T-helper 17 cell (primary cell): ENCODE measurements at places on chromosomes 12 and 14.

GRCh38 chr12:64457466-64457865, 5.5 kb downstream of the TBK1 start:
- peaks cover 41% of the 10 kb centered on the region for H3K4me1 ChIP-seq
- no peaks in the 10 kb centered on the region for H3K27me3 ChIP-seq
- peak overlapping the region; percentile 99 for H3K27ac ChIP-seq
- DNase-seq: no peak
- peaks cover 4% of the 10 kb centered on the region for H3K36me3 ChIP-seq

DNA sequence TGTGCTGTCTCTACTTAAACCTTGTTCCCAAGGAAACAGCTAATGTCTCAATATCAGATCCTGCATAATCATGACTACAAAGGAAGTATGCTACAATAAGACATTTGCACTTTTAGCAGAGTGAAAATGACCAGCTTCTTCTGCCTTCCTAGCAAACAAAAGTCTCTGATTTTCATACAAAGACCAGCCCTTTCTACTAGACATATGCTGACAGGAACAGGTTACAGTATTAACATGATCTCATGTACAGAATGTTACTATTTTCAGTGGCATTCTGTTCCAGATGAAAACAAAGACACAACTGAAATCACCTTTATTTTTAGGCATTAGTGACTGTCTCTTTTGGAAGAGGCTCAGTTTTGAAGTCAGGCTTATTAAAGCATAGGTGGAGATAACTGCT, 228.6 kb downstream of the MED13L start:
- H3K27me3 ChIP-seq: no peaks in the 10 kb centered on the region
- no peak overlapping the region for H3K4me3 ChIP-seq

- H3K36me3 ChIP-seq: no peaks in the 10 kb centered on the region
- peaks cover 47% of the 10 kb centered on the region for H3K27me3 ChIP-seq
- no peak for DNase-seq
- peaks cover 4% of the 10 kb centered on the region for H3K4me1 ChIP-seq
- no peak overlapping the region for H3K4me3 ChIP-seq
- no peak overlapping the region for H3K27ac ChIP-seq
Observed at GRCh38 chr14:101473795-101474562, 87.3 kb upstream of the DIO3 start.

- no peak for DNase-seq
- H3K4me1 ChIP-seq: no peaks in the 10 kb centered on the region
- peaks cover 13% of the 10 kb centered on the region for H3K27me3 ChIP-seq
- H3K4me3 ChIP-seq: no peak overlapping the region
Observed at GRCh38 chr12:32662665-32663064, 16.4 kb upstream of the DNM1L start.

GRCh38 chr14:44494137-44494536, 12.9 kb downstream of the FSCB start:
- H3K27me3 ChIP-seq: no peaks in the 10 kb centered on the region
- H3K36me3 ChIP-seq: no peaks in the 10 kb centered on the region
- no peaks in the 10 kb centered on the region for H3K4me1 ChIP-seq
- DNase-seq: no peak

DNA sequence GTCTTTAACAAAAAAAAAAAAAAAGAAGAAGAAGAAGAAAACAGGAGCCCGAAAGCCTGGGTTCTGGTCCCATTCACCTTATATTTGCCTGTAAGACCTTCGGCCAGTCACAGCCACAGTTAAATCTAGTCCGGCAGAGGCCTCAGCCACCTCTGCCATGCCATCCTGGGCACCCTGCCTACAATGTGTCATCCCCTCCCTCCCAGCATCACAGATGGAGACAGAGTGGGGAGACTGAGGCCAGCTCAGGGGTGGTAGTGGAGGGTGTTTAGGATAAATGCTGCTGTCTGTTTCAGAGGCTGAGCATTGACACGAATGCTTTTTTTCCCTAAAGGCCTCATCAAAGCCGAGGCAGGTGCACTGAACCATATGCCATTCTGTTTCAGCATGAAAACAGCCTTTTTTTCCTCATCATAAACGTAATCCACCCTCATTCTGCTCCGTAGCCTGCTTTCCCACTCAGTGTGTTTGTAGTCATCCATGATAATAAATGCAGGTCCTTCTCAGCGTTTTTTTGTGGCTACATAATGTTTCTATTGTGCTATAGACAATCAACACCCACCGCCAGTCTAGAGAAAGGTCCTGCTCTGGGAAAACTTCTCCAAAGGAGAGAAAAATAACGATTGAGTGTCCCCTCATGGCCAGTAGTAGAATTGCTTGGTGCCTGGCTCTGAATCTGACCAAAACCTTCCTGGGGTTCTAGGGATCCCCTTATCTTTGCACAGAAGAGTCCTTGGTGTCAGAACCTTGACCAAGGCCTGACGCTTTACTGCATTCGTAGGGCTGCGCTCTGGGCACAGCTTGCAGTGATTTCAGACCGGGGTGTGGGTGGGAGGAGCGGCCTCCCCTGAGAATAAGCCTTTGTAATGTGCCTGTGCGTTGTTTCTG, 41.1 kb upstream of the TSPAN9 start:
- no peak overlapping the region for H3K4me3 ChIP-seq
- no peaks in the 10 kb centered on the region for H3K36me3 ChIP-seq
- H3K27ac ChIP-seq: peak overlapping the region; percentile 82
- DNase-seq: no peak
- peaks cover 25% of the 10 kb centered on the region for H3K27me3 ChIP-seq

- H3K36me3 ChIP-seq: peaks cover 4% of the 10 kb centered on the region
- no peak overlapping the region for H3K4me3 ChIP-seq
Observed at GRCh38 chr14:39469094-39469710, 37.0 kb upstream of the FBXO33 start.

DNA sequence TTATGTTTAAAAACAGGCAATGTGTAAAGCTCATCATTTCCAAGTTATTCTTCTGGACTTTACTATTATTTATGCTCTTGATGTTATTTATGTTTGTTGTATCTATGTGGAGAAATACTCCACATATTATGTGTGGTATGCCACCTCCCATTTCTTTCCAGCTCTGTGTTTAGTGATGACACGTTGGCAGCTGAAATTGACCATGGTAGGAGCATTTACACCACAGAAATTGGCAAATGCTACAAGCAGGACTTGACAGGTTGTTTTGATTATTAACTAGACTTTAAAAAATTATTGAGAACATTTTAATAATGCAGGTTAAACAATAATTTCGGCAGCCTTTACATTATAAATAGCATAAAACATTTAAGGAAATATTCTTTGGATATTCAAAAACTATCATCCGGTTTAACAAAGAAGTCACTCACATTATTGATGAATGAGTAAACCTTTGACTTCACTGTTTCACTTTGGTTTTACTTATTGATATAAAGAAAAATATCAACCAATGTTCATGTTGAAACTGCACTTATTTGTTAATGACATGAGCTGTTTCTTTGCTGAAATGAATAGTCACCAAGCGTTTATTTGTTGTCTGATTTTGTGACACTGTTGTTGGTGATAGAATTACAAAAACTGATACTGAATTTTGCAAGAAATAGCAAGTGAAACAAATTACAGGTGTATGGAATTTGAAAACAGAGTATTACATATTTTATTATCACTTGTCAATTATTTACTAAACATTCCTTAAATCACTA, 76.8 kb downstream of the HMGA2 start:
- H3K27ac ChIP-seq: no peak overlapping the region
- H3K4me3 ChIP-seq: no peak overlapping the region
- peaks cover 2% of the 10 kb centered on the region for H3K36me3 ChIP-seq
- H3K4me1 ChIP-seq: no peaks in the 10 kb centered on the region
- no peak for DNase-seq

- no peaks in the 10 kb centered on the region for H3K4me1 ChIP-seq
- DNase-seq: no peak
- H3K4me3 ChIP-seq: no peak overlapping the region
- no peak overlapping the region for H3K27ac ChIP-seq
- H3K36me3 ChIP-seq: no peaks in the 10 kb centered on the region
- H3K27me3 ChIP-seq: peaks cover 28% of the 10 kb centered on the region
Observed at GRCh38 chr12:7787574-7788293, 1.5 kb upstream of the NANOG start.

- peaks cover 4% of the 10 kb centered on the region for H3K4me1 ChIP-seq
- H3K36me3 ChIP-seq: peaks cover 8% of the 10 kb centered on the region
- no peak overlapping the region for H3K27ac ChIP-seq
- DNase-seq: no peak
- H3K27me3 ChIP-seq: no peaks in the 10 kb centered on the region
- H3K4me3 ChIP-seq: no peak overlapping the region
Observed at GRCh38 chr12:123522164-123522563, 11.4 kb downstream of the RILPL1 start.

DNA sequence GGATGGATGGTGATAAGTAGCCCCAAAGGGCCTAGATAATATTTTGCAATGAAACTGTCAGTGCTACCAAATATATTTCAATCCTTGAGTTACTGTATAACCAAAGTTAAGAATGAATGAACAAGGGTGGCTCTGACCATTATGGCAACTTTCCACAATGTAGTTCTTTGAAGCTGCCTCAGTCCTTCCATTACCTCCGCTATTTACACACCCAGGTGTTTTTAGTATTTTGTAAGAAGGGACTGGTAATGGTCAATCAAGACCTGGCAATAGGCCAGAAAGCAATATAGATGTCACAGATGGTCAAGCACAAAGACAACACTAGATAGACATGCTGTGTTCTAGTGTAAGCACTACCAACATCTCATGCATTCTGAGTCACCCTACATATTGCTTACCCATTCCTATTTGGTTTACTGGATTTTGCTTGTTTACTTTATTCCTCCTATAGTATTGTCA, 16.3 kb downstream of the DUSP16 start:
- peaks cover 2% of the 10 kb centered on the region for H3K36me3 ChIP-seq
- peaks cover 44% of the 10 kb centered on the region for H3K4me1 ChIP-seq
- H3K27me3 ChIP-seq: no peaks in the 10 kb centered on the region
- H3K4me3 ChIP-seq: no peak overlapping the region
- no peak for DNase-seq

- DNase-seq: no peak
- no peaks in the 10 kb centered on the region for H3K4me1 ChIP-seq
- no peaks in the 10 kb centered on the region for H3K27me3 ChIP-seq
- no peak overlapping the region for H3K4me3 ChIP-seq
Observed at GRCh38 chr14:29587761-29588470, 339.7 kb downstream of the PRKD1 start.

GRCh38 chr12:118166946-118167345, 31.0 kb downstream of the PEBP1 start:
- H3K27me3 ChIP-seq: no peaks in the 10 kb centered on the region
- H3K4me3 ChIP-seq: no peak overlapping the region
- H3K27ac ChIP-seq: peak overlapping the region; percentile 32
- H3K4me1 ChIP-seq: peaks cover 12% of the 10 kb centered on the region
- peaks cover 19% of the 10 kb centered on the region for H3K36me3 ChIP-seq

DNA sequence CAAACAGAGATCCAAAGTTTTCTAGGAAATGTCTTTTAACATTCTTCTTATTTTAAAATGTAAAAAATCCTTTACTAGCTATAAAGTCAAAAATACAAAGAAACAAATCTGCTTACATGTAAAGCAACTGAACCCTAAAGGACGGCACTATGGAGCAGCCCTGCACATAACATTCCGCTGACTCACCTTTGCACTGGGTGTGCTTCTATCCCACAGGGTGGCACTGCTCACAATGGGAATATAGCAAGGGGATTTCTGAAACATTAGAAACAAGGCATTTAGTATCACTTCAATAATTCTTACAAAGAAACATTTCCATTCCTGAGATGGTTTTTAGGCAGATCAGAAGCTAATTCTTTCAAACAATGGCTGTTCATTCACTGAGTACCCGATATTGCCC, 94.3 kb downstream of the C12orf42 start:
- H3K27ac ChIP-seq: no peak overlapping the region
- no peak for DNase-seq
- H3K4me1 ChIP-seq: no peaks in the 10 kb centered on the region
- H3K4me3 ChIP-seq: no peak overlapping the region

DNA sequence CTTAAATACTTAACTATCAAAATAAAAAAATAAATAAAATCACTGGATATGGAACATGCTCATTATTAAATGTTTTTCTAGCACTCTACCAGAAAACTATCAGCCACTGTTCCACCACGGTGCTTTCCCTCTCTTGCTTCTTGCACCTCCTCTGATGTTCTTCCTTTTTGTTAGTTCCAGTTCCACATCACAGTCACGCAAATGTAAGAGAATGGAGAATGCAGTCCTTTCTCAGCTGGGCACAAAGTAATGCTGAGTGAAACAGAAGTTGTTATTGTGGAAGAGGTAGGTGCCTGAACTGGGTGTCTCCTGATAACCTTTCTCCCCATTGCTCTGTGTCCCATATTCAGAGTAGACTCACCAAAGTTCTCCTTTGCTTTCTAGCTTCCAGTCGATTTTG, 1116.9 kb upstream of the TMEM132C start:
- H3K4me1 ChIP-seq: peaks cover 7% of the 10 kb centered on the region
- H3K27me3 ChIP-seq: peaks cover 6% of the 10 kb centered on the region
- no peak for DNase-seq

DNA sequence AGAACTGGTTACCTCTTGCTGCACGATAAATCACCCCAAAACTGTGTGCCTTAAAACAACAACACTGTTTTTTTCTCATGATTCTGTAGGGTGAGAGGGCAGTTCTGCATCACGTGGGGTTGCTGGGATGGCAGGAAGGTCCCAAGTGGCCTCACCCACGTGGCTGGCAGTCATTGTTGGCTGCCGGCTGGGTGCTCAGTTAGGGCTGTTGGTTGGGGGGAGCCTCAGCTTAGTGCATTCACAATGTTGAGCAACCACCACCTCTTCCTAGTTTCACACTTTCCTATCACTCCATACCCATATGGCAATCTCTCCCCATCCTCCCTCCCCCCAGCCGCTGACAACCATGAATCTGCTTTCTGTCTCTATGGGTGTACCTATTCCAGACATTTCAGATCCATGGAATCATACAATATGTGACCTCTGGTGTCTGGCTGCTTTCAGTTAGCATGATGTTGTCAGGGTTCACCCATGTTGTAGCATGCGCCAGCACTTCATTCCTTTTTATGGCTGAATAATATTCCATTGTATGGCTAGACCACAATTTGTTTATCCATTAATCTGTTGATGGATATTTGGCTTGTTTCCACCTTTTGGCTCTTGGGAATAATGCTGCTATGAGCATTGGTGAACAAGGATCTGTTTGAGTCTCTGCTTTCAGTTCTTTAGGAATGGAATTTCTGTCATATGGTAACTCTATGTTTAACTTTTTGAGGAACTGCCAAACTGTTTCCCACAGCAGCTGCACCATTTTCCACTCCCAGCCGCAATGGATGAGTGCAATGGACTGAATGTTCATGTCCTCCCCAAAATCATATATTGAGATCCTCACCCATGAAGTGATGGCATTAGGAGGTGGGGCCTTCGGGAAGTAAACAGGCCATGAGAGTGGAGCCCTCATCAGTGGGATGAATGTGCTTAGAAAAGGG, 11.2 kb upstream of the POP5 start:
- no peaks in the 10 kb centered on the region for H3K4me1 ChIP-seq
- H3K27ac ChIP-seq: no peak overlapping the region
- no peak for DNase-seq
- H3K4me3 ChIP-seq: no peak overlapping the region
- peaks cover 5% of the 10 kb centered on the region for H3K27me3 ChIP-seq
- no peaks in the 10 kb centered on the region for H3K36me3 ChIP-seq
